ENCODE measurements at places on chromosomes 2 and 18. TPM values are rescaled to one million over a fixed set of nuclear protein-coding genes. Genes with fewer than 3 reads are reported as not detected.

Gene LOXHD1
- total RNA-seq: 0.12 TPM

Gene GPC1
- total RNA-seq: 101 TPM

Gene SERPINB4
- total RNA-seq: 418 TPM

Gene FSHR
- not detected for total RNA-seq

Gene KDSR
- 37.8 TPM for total RNA-seq

Gene NXPH2
- not detected for total RNA-seq

Gene ITPRIPL1
- total RNA-seq: 1.8 TPM

Gene FIGLA
- total RNA-seq: not detected

Gene TCF4
- total RNA-seq: 25.1 TPM

Gene LRRC30
- total RNA-seq: not detected

Measured in esophagus mucosa (tissue), 1 donor.